ENCODE measurements at places on chromosomes 16 and 17. TPM values are rescaled to one million over a fixed set of nuclear protein-coding genes. Genes with fewer than 3 reads are reported as not detected.

- DNase-seq = no peak
Measured at GRCh38 chr16:72299684-72300243, 127.8 kb upstream of the PMFBP1 start.

DNA sequence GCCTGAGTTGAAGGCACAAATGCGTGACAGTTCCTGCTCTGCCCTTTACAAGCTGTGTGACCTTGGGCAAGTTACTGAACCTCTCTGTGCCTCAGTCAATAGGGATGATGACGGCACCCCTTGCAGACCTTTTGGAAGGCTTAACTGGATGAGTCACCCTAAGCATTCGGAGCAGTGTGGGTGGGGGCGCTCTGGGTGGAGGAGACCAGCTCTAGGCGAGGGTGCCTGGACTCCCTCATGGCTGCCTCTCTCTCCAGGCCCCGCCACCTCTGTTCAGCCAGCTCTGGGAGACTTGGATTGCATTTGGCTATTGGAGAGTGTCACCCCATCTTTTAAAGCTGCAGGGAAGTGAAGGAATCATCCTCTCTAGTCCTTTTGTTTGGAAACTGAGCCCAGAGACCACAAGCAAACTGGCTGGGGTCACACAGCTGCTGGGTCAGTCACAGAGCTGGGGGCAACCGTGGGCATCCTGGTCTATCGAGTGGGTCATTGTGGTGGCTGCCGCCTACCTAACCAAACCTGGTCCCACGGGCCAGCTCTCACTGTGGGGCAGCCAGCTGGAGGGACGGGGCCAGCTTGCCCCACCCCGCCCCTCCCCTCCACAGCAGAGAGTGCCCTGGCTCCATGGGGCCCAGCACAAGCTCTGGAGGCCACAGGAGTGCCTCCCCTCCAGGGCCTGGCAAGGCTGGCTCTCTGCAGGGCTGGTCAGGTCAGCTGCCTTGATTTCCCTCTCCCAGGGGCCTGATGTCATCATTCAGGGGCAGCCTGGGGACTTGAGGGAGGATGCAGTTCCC is 20.2 kb upstream of the GSE1 start:
- DNase-seq = no peak

- no peak for DNase-seq
Measured at GRCh38 chr16:61364990-61365389, 671.2 kb downstream of the CDH8 start.

GRCh38 chr17:44086364-44087311 is 16.1 kb downstream of the G6PC3 start:
- DNase-seq = no peak

- DNase-seq = no peak
Measured at GRCh38 chr16:2979669-2980226, 498 bp downstream of the PKMYT1 start.

DNA sequence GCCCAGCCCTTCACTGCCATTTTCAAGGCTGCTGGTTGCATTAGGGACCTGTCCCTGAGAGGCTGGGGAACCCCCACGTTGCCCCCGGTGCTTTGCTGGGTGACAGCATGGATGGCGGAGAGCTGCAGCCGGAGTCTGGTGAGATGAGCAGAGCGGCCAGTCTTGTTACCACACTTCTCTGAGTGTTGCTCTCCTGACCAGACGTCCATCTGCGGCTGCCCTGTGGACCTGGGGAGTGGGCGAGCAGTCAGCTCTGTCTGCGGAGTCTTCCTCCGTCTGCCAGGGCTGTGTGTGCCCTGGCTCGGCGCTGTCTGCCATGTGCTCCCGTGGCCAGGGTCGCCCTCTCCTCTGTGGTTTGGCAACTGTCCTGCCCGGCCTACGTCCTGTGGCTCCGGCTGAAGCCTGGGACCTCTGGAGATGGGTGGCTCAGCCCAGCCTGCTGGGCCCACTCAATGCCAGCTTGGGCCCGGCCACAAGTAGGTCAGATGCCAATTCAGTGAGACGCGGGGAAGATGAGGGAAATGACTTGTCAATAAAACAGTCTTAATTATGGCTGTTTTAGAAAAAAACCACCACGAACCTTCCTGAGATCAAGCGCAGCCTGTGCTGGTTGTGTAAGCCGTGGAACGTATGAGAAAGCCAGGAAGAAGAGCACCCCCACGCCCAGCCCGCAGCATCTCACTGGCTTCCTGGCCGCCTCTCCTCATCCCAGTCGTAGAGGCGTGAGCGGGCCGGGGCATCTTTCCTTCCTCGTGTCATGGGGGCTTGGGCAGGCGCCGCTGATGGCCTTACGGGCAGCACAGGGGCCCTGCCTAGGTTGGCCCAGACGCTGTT is 7.9 kb downstream of the KCTD5 start:
- no peak for DNase-seq

DNA sequence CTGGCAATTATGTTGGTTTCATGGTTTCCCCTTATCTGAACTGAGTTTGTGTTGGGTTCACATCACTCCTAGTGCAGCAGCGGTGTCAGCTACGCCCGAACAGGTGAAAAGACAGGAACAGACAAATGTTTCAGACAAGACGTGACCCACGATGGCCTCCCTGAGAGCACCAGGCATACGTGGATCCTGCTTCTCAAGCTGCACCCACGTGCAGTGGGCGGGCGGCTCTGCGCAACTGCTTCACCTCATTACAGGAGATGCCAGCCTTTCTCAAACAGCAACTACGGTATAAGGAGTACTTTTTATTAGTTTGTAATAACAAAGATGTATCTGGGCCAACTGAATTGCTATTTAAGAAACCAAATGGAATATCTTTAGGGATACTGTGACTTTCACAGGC is 32.8 kb upstream of the SLC38A8 start:
- no peak for DNase-seq

DNA sequence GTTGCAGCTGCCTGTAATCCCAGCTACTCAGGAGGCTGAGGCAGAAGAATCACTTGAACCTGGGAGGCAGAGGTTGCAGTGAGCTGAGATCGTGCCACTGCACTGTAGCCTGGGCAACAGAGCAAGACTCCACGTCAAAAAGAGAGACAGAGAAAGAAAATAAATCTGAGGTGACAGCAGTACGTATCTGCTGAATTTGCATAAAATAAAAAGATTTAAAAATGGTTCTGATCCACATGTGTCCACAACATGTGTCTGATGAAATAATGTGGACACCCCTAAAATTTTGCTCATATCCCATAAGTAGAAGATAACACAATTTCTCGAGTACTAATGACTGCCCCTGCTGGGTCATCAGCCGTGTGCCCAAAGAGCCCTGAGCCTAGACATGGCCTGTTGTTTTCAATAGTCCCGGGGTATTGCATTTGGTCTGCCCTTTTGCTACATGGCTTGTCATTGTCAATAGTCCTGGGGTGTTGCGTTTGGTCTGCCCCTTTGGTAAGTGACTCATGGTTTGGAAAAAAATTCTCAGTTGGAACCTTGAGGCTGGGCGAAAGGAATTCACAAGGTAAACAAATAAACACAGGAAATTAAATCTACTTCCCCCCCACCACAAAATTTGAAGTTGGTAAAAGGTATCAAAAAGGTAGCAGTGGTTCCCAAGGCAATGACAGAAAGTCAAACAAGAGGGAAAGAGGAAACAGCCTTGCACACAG is 434.6 kb upstream of the MAF start:
- DNase-seq = no peak

DNA sequence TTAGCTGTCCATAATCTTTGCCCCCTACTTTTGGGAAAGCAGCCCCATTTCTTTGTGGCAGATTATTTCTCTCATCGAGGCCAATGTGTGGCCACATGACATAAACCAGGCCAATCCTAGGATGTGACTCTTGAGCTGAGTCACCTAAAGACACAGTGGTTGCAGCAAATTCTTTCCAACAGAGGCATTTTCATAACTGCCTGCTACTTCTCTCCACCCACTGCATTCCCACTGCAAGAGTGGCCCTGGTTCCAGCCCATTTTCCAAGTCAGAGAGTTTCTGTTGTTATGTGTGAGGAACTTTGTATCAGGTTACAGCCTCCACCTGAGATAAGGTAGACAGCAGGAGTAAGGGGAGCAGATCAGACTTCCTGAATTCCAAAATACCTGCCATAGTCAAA is 195.2 kb downstream of the RGS9 start:
- no peak for DNase-seq

The CCL7 gene
- total RNA-seq = 0.11 TPM
